Activated CD8-positive, alpha-beta memory T cell treated with anti-CD3 and anti-CD28 coated beads for 1 hour (primary cell): ENCODE measurements at places on chromosomes 4 and X.
A peak's percentile ranks its signal among the peaks of the same experiment; 100 is the strongest.

DNA sequence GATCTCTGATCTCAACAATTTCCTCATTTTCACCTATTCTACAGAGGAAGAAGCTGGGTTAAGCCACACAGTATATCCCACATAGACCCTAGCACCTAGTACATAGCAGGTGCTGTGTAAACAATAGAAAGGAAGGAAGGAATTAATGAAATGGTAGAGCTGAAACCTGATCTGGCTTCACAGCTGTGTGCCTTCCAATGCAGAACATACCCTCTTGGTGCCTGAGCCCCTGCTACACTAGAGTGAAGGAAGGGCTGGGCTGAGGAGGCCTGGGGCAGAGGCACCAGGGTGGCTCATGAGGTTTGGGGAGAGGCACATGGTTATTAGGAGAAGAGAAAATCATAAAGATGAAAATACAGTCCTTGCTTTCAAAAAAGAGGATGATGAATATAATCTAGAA is 21.3 kb downstream of the LRRC66 start:
- DNase-seq: no peak

- no peak for DNase-seq
These were observed 11.7 kb downstream of the MFAP3L start for GRCh38 chr4:170014359-170015011.

- no peak for DNase-seq
These were observed 239.3 kb downstream of the CRLF2 start for GRCh38 chrX:973010-973632.

GRCh38 chr4:158250321-158250720 is 40.0 kb downstream of the TMEM144 start:
- no peak for DNase-seq

DNA sequence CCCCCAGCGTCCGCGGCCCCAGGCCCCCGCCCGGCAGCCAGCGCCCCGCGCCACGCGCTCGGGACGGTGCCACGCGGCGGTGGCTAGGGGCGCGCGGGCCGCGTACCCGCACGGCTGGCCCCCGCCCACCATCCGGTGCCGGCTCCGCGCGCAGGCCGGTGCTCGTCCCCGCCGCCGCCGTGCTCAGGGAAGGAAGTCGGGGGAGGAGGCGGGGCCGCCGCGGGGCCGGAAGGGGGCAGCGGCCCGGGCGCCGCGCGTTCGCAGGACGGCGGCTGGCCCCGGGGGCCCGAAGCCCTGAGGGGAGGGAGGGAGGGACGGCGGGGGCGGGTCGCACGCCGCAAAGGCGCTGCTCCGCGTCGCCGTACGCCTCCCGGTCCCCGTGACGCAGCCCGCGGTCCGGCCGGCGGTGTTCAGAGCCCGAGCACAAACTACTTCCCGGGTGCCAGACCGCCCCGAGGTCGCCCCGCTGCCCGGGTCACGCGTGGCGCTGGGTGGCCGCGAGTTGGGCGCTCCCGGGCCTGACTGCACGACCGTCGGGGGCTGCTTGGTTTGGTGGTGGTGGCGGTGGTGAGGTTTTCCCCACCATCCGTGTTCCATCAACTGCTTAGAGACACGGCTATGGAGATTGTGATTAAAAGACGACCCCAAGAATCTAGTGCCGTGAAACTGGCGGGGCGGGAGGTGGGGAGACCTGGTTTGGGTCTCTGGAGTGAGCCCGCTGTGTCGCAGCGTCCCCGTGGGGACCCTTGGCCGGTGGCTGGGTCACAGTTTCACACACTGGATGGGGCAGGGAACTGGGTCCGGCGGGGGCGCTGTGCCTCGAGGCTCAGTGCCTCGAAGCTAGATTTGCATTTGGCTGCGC is at the start of gene DCTD:
Gene DCTD, minus strand, starts transcription at position 205 of the 862 bp plus-strand sequence. CDS start 1,818 bp downstream, outside the sequence.
- DNase-seq: peak; percentile 26

DNA sequence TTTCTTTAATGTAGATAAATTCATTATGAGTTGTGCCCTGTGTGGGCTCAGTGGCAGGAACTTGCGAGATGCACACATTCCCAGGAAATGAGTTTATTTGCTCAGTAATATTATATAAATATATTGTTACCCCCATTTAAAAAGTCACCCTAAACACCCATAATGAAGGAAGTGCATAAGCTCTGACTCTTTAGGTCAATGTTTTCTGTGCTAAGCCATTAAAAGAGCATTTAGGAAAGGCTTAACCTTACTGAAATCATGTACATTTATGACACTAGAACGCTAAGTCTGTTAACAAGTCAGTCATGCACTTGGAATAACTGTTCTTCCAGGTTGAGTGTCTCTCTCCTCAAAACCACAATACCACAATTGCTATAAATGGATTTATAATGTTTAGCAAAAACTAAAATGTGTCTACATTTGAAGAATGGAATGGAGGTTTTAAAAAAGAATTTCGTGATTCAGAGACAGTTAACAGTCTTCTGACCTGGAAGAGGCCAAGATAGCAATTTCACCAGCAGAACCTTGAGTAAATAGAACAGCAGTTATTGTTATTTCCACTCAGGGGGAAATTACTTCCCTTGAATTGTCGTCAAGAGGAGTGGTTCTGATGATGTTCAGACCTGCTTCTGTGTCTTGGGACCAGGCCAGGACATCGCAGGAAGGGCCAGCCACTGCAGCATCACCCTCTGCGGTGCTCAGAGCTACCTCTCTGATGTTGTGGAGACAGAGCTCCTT is 91.1 kb upstream of the VEGFC start:
- DNase-seq: no peak

GRCh38 chrX:132609362-132609848 is 120.6 kb upstream of the MBNL3 start:
- no peak for DNase-seq

DNA sequence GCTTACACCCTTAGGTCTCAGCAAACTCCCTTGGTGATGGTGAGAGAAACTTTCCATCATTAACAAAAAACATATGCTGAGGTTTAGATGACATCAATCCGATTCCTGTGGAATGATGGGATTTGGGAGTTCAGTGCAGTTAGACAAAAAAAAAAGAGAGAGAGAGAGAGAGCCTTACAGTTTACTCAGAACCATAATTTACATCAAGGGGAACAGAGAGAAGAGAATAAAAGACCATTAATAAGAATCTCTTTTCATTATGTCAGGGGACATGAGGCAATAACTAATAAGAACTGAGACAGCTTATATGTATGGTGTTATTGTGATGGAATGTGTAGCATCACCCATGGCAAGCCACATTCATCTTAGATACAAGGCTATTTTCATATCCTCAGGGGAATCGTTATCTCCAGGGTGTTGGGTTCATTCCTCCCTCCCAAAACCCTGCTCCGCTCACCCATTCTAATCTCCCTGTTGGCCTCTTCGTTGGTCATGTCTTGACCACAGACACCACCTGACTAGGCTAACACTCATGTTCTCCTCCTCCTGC is 175.7 kb upstream of the MXRA5 start:
- DNase-seq: no peak

GRCh38 chr4:1212546-1213335 is 36.2 kb downstream of the CTBP1 start:
- DNase-seq: no peak

GRCh38 chr4:22850630-22851029 is 157.9 kb downstream of the GBA3 start:
- DNase-seq: no peak

- DNase-seq: no peak
These were observed 108.4 kb upstream of the DIPK2B start for GRCh38 chrX:45309096-45309495.

- DNase-seq: no peak
These were observed 6.0 kb upstream of the ASB11 start for GRCh38 chrX:15321447-15321846.

GRCh38 chrX:135581496-135581895 is 61.0 kb downstream of the INTS6L start:
- DNase-seq: no peak

DNA sequence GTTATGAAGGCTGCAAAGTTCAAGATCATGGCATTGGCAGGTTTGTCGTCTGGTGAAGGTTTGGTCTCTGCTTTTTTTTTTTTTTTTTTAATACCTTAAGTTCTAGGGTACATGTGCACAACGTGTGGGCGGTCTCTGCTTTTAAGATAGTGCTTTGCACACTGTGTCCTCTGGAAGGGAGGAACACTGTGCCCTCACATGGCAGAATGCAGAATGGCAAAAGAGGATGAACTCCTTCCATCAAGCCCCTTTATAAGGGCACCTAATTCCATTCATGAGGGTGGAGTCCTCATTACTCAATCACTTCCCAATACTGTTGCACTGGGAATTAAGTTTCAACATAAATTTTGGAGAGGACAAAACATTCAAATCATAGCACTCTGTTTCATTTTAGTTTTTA is 101.4 kb downstream of the GLRA2 start:
- DNase-seq: no peak

DNA sequence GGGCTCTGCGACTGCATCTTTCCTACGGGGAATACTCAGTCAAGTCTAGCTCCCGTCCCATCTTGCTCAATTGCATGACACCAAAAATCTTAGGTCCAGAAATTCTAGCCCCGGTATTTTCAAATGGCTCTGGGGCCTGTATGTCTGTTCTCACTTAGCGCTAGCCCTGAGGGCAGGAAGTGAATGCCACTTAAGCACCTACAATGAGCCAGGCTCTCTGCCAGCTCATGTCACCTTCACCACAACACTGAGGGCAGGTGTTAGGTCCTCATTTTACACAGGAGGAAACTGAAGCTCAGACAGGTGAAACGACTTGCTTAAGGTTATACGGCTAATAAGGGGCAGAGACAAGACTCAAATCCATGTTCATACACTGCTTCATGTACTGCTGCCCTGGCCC is 282.8 kb downstream of the PPP1R2C start:
- DNase-seq: no peak

DNA sequence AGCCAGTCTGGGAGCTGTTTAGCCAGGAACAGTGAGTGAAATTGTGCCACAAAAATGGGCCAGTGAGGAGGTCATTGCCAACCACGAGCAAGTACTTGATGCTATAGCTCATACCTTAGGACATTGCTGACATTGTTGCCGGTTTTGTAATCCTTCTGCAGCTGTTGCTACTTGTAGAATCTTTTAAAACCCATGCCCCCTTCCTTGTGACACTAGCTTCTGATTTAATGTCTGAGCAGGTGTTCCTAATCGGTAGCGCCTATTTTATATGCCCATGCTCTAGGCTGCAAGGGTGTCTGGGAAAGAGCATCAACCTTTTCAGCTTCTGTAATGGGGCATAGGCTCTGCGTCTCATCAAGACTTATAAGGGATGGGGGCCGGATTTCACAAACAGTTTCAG is 2.6 kb downstream of the POLA1 start:
- DNase-seq: no peak

GRCh38 chr4:167100120-167100519 is 134.2 kb downstream of the SPOCK3 start:
- no peak for DNase-seq

DNA sequence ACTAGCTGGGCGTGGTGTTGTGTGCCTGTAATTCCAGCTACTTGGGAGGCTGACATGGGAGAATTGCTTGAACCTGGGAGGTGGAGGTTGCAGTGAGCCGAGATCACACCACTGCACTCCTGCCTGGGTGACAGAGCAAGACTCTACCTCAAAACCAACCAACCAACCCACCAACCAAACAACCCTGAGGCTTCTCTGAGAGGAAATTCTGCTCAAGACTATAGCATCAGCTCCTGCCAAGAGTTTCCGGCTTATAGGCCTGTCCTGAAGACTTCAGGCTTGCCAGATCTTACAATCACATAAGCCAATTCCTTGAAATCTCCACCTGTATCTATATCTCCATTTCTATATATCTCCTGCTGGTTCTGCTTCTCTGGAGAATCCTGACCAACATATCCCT is 173.8 kb upstream of the TBC1D9 start:
- DNase-seq: no peak

GRCh38 chrX:110989869-110990268 is 106.1 kb upstream of the PAK3 start:
- no peak for DNase-seq

GRCh38 chrX:105375816-105376215 is 155.3 kb upstream of the TEX13A start:
- no peak for DNase-seq

GRCh38 chr4:67366311-67366861 is 178.9 kb downstream of the CENPC start:
- no peak for DNase-seq

DNA sequence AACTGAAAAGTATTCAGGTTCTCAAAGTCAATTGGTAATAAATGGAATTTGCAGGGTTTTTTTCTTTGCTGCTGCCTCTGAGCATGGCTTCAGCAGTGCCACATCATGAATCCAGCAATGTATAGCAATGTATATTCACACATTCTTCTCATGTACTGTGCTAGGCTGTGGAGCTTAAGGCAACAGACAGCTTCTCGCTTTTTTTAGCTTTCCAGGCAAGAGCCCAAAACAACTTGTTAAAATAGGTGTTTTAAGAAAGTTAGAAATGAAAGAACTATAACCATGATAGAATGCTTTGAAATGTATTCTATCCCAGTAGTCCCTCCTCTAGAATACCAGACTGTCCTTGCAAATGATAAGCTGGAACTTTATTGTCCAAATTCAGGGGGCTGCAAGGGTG is 30.4 kb downstream of the SMIM43 start:
- DNase-seq: no peak
